Cerebellum (tissue), 4 donors: ENCODE measurements at places on chromosomes 7 and 10.
A peak's percentile ranks its signal among the peaks of the same experiment; 100 is the strongest.

DNA sequence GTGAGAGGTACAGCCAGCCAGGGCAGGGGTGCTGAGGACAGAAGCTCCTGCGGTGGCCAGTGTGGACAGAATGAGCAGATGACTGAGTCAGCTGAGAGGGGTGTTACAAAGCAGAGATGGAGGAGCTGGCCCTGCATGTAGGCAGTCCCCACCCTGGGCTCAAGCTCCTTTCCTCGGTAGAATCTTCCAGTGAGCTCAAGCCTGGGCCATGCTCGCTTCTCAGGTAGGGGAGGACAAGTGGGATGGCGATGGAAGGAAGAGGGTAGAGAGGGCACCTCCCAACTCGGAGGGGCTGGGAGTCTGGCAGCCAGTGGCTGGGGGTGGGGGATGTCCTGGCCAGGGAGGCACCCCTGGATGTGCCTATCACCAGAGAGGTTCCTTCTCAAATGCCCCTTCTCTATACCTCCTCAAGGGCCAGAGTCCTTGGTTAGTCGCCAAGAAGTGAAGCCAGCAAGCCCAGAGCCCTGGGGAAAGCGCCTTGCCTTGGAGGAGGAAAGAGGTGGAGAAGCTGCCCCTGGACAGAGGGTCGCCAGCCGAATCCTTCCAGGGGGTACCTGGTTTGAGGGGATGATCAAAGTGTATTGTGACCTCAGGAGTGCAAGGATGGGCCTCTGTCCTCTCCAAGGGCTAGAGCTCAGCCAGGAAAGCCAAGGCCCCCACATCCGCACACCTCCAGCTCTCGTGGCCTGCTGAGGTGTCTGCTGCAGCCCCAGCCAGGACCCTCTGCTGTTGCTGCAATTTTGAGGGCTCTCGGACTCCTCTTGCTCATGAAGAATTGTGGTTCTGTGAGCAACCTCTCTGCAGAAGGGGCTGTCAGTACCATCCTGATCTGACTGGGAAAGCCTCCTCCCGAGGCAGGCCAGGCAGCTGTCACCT lies 88.6 kb upstream of the MACROH2A2 start:
- no peak for DNase-seq

DNA sequence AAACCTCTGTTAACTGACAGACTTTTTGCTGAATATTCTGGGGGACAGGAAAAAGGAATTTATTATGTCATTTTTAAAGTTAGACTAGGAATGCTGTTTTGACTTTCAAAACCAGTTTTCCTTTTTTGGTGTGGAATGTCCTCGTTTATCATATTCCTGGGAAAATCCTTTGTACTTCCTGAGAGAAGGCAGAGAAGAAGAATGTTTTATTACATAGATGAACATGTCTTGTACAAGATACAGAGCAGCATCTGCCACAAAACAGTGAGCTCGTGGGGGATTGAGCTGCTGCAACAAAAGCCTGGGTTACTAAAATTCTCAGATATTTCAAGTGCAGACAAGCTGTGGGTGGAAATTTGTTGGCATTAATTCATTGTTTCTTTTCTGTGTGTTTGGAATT lies 20.2 kb downstream of the MCU start:
- no peak for DNase-seq

DNA sequence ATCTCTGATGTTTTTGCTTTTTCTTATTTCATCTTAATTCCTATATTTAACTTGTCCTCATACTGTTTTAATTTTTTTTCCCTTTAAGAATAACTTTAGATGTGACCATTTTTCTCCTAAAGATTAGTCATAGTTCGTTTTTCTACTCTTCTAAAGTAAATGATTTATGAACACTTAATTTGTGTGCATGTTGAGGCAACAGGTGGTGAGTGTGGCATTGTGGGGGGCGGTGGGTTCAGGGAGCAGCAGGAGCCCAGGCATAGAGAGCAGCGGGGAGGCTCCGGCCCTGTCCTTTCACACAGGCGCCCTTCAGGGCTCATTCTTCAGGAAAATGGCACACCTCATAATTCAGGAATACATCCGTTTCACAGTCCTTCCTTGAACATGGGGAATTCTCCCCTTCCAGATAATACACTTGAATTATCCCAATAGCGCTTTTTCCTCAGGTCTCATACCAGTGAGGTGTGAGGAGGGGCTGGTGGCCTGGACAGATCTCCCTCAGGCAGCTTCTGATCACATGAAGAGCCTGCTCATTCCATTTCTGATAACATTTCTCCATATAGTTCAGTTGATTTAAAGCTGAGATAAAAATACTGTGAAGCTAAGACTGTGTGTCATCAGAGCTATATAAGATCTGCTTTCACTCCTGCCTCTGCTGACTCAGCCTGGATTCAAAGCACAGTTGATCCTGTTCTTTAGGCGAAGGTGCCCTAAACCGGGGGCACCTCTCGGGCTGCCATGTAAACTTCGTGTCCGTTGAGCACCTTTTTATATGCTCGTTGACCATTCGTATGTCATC lies 40.2 kb downstream of the CUL1 start:
- no peak for DNase-seq

- no peak for DNase-seq
Measured at GRCh38 chr10:112842832-112843360, 107.2 kb upstream of the TCF7L2 start.

- DNase-seq = no peak
Measured at GRCh38 chr7:80230327-80230726, 95.7 kb downstream of the GNAI1 start.

DNA sequence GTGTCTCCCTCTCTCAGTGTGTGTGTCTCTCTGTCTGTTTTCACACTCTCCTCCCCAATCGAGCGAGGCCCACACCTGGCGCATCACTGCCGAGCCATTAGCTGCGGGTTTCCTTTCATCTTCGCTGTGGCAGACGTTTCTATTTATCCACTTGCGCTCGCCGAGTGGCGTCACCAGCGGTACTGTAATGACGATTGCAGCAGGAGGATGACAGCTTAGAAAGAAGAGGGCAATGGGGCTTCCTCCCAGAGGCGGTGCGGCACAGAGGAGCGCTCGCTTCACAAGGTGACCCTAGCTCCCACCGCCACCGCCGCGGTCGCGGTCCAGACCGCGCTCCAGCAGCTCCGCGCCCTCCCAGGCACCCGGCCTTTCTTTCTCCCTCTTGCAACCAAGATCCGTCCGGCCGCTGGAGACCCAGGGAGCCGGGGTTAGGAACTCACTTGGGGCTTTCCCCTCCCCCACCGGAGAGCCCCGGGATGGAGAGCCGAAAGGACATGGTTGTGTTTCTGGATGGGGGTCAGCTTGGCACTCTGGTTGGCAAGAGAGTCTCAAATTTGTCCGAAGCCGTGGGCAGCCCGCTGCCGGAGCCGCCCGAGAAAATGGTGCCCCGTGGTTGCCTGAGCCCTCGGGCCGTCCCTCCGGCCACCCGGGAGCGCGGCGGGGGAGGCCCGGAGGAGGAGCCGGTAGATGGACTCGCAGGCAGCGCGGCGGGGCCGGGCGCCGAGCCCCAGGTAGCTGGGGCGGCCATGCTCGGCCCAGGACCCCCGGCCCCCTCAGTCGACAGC lies at the start of gene EVX1:
EVX1 (plus strand) TSS at position 248 of the 785 bp plus-strand sequence; CDS start at position 477, 229 bp downstream.
- DNase-seq = no peak

- no peak for DNase-seq
Measured at GRCh38 chr7:126589068-126589684, 663.6 kb downstream of the GRM8 start.

DNA sequence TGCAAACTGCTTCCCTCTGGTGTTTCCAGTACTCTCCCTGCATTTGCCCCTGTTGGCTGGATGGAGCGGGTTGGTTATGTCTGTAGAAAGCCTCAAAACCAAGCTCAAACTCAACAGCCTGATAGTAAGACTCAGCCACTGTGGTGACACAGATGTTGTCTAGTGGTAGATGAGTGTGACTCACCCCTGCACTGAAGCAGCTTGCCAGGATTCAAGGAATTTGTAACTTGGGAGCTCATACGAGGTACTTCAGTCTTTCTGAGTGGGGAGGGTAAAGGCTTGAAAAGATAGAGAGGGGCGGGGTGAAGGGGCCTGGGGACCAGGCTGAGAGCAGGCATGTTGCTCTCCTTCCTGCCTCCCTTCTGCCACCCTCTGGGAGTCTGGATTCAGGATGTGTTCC lies 22.9 kb upstream of the AQP1 start:
- DNase-seq = no peak

DNA sequence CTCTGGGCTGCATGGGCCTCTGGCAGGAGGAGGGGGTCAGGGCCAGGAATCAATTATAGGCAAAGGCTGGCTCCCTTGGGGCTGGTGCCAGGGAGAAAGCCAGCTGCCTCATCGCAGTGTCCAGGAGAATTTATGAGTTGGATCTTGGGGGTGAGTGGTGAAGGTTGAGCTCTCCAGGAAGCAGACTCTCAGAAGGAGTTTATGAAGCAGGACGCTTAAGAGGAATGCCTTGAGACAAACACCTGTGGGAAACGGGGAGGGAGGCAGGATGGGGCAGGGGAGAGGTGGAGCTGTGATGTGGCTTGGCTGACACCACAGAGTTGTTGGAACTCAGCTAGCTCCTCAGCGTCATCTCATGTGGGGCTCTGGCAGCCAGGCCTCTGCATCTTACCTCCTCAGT lies 428.5 kb downstream of the RPS24 start:
- DNase-seq = no peak

DNA sequence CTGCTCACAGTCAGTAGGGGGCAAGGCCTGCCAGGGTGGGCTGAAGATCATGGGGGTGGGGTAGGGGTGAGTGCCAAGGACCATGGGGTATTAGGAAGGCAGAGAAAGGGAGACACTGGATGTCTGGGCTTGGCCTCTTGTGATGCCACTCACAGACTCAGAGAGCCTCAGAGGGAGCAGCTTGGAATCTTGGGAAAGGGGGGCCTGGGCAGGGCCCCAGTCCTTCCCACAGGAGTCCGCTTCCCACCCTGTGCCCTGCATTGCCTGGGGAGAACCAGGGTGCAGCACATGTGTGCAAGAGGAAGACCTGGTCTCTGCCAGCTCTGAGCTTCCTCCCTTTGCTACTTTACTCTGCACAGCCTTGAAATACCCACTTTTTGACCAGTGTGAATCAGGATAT lies 4.3 kb downstream of the ADCY1 start:
- no peak for DNase-seq

- DNase-seq = no peak
Measured at GRCh38 chr10:3239920-3240894, 67.6 kb upstream of the PITRM1 start.

GRCh38 chr10:117609095-117609795 lies 66.7 kb downstream of the EMX2 start:
- DNase-seq = no peak

GRCh38 chr7:136677471-136678365 lies 190.7 kb upstream of the CHRM2 start:
- DNase-seq = no peak

DNA sequence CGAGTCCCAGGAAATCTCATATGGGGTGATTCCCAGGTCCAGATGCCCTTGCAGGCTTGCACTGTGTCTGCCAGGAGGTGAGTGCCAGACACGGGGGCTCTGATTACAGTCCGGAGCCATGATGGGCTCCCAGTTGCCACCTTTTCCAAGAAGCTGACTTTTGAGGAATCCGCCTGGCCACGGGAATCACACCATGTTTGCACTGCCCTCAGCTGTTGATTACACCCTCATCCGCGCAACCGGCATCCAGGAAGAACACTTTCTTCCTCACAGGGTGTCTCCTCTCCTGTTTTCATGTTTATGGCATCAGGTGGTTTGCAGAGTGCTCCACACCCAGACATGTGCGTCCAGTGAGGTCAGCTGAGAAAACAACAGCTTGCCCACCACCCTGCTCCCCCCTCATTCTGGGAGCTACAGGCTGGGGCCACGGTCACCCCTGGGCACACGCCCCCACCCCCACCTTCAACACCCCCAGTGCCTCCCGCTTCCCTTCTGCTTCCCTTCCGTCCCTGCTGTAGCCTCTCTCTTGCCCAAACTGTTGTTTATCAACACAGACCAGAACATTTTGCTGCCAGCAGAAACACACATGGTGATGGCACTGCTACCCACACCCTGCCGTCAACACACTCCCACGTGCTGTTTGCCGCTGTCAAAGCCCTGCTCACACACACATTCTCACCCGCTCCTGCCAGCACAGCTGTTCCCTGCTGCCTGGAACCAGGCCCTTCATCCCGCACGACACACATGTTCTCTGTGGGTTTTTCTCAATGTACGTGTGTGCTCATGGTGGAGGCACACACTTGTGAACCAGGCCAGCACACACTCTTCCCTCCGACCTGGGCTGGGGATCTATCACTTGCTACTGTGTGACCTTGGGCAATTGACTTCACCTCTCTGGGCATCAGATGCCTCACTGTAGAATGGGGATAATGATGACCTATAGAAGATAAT lies 35.8 kb downstream of the DDIT4 start:
- no peak for DNase-seq

DNA sequence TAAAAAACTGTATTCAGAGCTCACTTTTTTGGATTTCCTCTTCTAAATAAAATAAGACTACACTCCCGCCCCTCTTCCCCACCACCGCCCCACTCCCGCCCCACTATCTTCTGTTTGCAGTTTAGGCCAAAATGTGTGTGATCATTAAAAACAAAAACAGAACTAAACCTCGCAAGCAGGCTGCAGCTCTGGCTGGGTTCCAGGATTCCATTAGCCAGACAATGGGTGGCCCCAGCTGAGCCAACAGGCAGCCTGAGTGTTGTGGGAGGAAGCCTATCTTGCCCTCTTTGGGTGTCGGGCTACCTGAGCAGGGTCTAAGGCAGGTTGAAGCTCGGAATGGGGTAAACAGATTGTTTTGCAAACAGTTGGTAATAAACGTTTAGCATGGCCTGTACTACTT lies 41.7 kb downstream of the ARL4A start:
- peak; percentile 21 for DNase-seq

GRCh38 chr10:78319371-78319770 lies 285.7 kb downstream of the RPS24 start:
- no peak for DNase-seq

GRCh38 chr10:74439213-74439612 lies 288.2 kb downstream of the ADK start:
- no peak for DNase-seq

- peak; percentile 76 for DNase-seq
Measured at GRCh38 chr7:2701832-2702593, 14.0 kb downstream of the AMZ1 start.

DNA sequence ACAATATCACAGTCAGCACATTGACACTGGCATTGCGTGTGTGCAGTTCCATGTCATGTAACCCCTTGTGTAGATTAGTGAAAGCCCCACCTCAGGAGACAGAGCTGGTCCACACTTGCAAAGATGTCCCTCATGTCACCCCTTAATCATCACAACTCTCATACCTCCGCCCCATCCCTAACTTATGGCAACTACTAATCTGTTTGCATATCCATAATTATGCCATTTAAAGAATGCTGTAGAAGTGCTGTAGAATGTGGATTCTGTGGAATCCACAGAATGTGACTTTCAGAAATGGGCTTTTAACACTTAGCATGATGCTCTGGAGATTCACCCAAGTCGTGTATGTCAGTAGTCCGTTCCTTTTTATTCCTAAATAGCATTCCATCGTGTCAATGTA lies 102.8 kb upstream of the VSTM2A start:
- no peak for DNase-seq
